HepG2 (cell line): ENCODE measurements at places on chromosomes 7 and 10. TPM values are rescaled to one million over a fixed set of nuclear protein-coding genes. Genes with fewer than 3 reads are reported as not detected.

GJD4 gene
- total RNA-seq: not detected in 2 replicates

PHYHIPL gene
- total RNA-seq: 40.6 and 55.7 TPM in 2 replicates

UBE2D1 gene
- 6.2 and 7.9 TPM in 2 replicates for total RNA-seq

SPDYE16 gene
- 0.08 and 0.11 TPM in 2 replicates for total RNA-seq

MET gene
- 23.3 and 31.5 TPM in 2 replicates for total RNA-seq

BEND7 gene
- 15.4 and 17.1 TPM in 2 replicates for total RNA-seq

FKBP14 gene
- 20.2 and 32.3 TPM in 2 replicates for total RNA-seq

HECTD2 gene
- 5.1 and 5.2 TPM in 2 replicates for total RNA-seq

GPR26 gene
- not detected in 2 replicates for total RNA-seq

CXCL12 gene
- not detected in 2 replicates for total RNA-seq

GRCh38 chr7:73831834-73832651 is 1.2 kb downstream of the CLDN4 start:
- DNase-seq: peak; percentile 58

DNA sequence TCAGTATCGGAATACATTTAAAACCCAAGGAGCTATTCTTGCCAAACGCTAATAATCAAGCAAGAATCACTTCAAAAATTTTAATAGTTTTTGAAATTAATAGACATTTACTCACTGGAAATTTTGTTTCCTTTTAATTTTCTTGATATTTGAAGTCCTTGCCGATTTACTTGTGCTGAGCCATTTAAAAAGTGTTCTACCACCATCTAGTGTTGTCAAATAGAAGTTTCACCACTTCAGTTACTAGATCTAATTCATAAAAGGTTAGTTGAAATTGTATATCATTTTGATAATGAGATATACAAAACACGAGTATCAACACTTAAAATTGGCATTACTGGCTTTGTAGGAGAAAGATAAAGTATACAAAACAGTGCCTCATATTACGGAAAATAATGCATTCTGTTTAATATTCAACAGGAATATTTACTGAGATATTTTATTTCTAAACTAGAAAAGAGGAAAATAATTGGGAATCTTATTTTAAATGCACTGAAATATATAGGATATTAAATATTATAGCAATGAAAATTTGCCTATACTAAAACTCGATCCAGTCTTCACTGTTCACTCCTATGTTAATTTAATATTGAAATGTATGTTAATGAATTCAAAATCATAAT is 664.8 kb upstream of the SEMA3D start:
- DNase-seq: peak; percentile 16

GRCh38 chr7:129643550-129644170 is 32.1 kb downstream of the NRF1 start:
- DNase-seq: no peak

- no peak for DNase-seq
Observed at GRCh38 chr7:91780521-91780920, 100.0 kb downstream of the MTERF1 start.

GRCh38 chr10:16905320-16905719 is 88.1 kb upstream of the RSU1 start:
- no peak for DNase-seq

GRCh38 chr7:129676017-129676897 is 64.7 kb downstream of the NRF1 start:
- DNase-seq: no peak

GRCh38 chr7:72362246-72362645 is 49.9 kb downstream of the CALN1 start:
- DNase-seq: no peak

DNA sequence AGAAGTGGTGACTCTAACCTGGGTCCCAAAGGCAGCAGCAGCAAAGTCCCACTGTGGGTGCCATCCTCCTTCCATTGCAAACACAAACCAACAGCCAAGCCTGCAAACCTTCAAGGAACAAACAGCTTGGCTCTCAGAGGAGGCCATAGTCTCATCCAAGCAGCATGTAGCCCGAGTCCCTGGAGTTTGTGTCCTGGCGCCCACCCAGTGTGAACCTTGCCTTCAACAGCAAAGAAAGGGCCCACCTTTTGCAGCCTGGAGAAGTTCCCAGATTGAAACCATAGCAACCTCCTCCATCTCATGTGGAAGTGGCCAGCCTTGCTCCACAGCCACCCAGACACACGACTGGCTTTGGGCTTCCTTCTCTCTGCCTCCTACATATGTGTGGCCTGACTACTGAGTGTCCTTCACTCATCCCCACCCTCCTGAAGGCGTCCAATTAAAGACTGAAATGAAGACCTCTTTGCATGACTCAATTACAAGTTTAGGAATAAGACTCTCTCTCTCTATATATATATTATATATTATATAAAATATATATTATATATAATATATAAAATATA is 106.1 kb downstream of the C10orf90 start:
- DNase-seq: no peak

GRCh38 chr10:97754726-97755125 is 17.1 kb downstream of the SFRP5 start:
- no peak for DNase-seq

- no peak for DNase-seq
Observed at GRCh38 chr7:101720324-101720723, 91.2 kb upstream of the MYL10 start.

DNA sequence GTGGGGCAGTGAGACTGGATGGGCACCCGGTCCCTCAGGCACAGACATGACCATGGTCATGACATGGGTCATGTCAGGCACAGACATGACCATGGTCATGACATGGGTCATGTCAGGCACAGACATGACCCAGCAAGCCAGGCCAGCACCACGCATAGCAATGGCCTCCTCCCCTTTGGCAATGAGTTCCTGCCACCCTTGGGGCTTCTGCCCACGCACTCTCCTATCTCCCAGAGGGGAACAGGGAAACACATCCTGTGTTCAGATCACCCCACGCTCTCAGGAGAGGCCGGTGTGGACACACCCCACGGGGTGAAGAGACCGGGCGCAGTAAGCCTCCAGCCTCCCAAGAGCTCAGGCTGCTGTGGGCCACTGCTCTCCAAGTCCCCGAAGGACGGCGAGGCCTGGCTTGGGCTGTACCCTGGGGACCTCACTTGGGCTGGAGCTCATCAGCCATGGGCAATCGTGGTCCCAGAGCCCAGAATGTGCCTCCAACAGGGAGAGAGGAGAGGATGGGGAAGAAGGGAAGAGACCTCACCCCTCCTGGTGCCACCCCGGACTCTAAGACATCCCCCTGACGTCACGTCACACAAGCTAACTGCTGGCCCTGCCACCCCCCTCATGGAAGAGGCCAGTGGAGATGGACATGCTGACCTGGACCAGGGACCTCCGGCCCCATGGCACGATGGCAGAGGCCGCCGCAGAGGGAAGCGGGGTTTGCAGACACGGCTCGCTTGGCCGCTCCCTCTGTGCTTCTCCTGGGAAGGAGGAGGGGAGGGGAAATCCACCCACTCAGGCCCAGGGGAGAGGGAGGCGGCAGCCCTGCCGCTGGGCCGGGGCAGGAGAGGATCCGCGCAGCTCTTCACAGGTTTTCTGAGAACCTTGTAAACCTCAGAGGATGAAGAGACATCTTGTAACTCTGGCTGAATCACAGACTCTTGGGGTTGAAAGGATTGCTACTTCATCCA is 269.6 kb downstream of the ELFN1 start:
- DNase-seq: no peak

DNA sequence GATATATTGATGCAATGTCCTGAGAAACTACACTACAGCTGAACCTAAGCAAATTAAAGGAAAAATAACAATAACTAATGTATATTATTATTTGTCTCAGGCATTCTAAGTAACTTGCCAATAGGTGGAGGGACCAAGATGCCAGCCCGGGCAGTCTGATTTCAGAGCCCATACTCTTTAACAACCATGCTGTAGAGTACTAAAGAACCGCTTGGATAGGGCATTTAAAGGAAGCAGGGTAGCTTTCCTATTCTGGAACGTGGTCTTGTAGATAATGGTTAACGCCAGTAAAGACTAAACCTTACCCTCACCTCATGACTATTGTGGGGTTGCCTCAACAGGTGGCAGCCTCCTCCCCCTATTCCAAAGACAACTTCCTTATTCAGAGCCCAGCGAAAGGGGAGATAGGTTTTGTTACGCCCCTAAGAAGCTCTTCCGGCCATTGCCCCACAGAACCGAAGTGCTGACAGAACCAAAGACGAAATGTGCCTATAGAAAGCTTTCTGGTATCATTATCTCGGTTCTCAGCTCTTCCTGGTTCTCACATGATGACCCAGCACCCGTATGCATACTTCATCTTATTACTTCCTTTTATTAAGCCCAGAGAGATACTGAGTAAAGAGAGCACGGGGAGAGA is 707 bp upstream of the C1GALT1 start:
- DNase-seq: peak; percentile 75

DNA sequence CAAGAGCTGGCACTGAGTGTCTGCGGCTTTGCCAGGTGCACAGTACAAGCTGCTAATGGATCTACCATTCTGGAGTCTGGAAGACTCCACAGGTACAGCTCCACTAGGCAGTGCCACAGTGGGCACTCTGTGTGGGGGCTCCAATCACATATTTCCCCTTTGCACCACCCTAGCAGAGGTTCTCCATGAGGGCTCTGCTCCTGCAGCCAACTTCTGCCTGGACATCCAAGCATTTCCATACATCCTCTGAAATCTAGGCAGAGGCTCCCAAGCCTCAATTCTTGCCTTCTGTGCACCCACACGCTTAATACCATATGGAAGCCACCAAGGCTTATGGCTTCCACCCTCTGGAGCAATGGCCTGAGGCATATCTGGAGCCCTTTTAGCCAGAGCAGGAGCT is 29.2 kb downstream of the IQUB start:
- DNase-seq: no peak

- no peak for DNase-seq
Observed at GRCh38 chr7:143289421-143289820, 1.3 kb downstream of the CASP2 start.

DNA sequence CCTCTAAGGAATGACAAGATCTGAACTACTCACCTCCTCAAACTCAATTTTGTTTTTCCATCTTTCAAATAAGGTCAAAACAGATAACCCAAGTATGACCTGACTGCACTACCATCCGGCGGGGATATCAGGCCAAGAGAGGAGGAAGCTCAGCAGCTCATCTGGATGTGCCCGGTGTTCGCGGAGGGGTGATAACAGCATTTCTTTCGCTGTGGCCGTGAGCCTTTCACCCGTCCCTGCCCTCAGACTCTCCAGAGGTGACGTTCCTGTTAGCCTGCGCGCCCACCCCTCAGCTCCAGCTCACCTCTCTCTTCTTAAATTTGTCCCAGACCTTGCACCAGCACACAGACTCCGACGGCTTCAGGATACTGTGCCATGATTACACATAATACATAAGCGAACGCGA is 526 bp downstream of the ZNF248 start:
- DNase-seq: no peak

GRCh38 chr10:94607111-94607510 is 61.5 kb downstream of the HELLS start:
- DNase-seq: no peak

- no peak for DNase-seq
Observed at GRCh38 chr10:125049216-125049881, 107.4 kb downstream of the ZRANB1 start.

DNA sequence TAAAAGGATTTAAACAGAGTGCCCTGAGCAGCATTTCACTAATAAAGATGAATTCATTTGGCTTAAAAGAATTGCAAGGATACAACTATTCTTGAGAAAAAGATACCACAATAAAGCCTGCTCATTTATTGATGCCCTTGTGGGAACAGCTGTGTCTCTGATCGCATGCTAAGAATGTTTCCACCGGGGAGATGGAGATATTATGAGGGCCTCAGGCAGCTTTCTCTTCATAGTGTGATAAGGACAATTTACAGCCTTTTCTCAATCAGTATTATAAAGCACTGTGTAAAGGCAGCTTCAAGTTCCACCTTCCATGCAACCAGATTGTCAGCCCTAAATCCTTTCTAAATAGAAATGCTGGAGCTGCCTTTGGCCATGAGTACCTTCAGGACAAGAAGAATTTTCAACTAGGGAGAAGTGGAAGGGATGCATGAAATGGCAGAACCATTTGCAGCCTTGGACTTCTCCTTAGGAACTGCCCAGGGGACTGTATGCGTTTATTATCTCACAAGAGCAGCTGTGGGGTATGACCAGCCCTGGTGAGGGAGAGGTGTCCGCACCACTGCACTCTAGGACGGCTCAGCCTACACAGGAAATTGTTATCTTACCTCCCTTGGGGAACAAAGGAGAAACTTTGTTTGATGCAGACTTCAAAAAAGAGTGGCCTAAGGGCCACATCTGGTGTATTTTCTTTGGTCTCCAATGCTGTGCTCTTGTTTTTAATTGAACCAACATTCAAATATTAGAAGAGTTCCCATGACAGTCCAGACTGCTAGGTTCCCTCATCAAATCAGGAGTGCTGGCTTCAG is 116.9 kb upstream of the PCGF5 start:
- DNase-seq: no peak

DNA sequence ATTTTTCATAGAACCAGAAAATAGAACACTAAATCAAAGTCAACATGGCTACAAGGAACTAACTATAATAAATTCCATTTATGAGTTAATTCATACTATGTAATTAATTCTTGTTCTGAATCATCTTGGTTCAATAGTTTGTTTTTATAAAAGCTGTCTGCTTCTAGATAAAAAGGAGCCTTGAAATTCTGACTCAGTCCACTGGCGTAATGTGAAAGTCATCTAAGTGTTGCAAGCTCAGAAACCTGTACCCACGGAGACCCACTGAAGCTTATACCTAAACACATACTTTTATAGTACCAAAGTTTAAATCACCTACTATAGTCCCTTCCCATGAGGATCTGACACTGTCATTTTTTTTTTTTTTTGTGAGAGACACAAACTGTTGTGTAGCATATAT is 489.4 kb downstream of the SEMA3D start:
- DNase-seq: no peak

- no peak for DNase-seq
Observed at GRCh38 chr10:33494694-33495265, 160.3 kb upstream of the NRP1 start.

DNA sequence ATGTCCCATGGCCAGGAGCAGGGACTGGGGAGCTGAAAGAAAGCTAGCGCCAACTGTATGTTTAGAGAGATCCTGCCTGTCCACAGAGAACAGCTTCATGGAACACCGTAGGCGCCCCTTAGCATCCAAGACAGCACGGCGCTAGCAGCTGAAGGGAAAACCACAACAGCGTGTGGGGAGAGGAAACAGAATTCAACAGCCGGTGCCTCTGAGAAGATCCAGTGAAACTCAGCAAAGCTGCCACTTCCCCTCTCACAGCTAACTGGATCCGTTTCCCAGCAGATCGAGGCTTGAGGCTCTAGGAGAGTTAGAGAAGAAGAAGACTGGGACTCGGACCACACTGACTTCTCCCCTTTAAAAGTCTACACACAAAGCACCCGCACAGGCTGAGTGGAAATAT is 145.0 kb downstream of the MAD1L1 start:
- DNase-seq: no peak
